ENCODE measurements at places on chromosomes 5 and 9.

GRCh38 chr5:125612181-125612721 is 811.0 kb upstream of the GRAMD2B start:
- DNase-seq, result no peak

- DNase-seq, result no peak
Observed at GRCh38 chr9:77975806-77976205, 55.8 kb downstream of the GNAQ start.

GRCh38 chr5:115313632-115314031 is 17.2 kb upstream of the CCDC112 start:
- no peak for DNase-seq

- no peak for DNase-seq
Observed at GRCh38 chr5:74519161-74519571, 121.4 kb downstream of the ENC1 start.

DNA sequence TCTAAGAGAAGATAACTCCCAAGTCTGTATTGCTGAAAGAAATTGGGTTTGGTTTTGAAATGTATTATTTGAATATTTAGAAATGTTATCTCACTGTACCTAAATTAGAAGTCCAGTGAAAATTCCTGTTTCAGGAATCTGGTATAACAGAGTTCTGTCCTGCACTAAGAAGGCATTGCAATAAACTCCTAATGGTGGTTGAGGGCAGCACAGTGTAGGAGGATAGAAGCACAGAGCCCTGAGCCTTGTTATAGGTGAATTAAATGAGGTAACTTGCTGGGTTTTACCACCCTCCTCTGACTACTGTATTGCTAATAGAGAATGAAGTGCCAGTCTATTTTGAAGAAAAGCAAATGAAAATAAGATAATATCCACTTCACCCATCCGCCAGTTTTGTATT is 143.4 kb downstream of the CD180 start:
- DNase-seq, result no peak

GRCh38 chr9:135334953-135335460 is 144.6 kb upstream of the PPP1R26 start:
- no peak for DNase-seq

GRCh38 chr5:57986761-57987341 is 473.0 kb downstream of the PLK2 start:
- DNase-seq, result no peak

DNA sequence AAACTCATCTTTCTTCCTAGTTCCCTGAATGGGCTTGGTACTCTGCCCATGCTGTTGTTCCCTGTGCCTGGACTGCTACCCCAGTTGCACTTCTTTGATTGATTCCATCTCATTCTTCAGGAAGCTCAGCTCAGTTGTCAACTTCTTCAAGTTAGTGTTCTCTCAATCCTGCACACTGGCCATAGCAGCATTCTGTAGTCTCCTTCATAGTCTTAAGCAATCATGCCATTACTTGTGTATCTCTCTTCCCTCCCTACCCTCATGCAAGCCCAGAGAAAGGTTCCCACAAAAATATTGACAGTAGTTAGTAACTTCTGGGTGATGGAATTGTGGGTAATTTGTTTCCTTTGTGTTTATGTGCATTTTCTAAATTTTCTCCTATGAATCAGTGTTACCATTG is 5.5 kb downstream of the KDM4C start:
- DNase-seq, result no peak

- DNase-seq, result no peak
Observed at GRCh38 chr5:11407556-11408145, 496.6 kb downstream of the CTNND2 start.

DNA sequence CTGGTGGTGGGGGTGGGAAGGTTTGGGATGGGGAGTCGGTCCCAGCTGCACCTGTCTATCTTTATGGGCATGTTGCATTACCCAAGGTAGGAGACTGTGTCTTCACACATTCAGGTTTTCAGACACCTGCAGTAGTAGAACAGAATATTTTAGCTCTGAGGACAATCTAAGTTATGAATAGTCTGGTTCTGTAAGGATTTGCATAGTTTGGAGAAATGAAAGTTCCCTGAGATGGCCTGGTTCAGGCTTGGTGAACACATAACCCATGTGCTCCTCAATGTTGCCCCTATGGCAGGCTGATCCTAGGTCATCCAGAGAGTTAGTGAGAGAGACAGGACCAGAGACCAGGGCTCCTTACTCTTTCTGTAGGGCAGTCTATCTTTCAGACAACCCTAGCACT is 20.7 kb downstream of the TNFSF8 start:
- DNase-seq, result no peak

- no peak for DNase-seq
Observed at GRCh38 chr5:6540111-6540827, 91.6 kb downstream of the UBE2QL1 start.

GRCh38 chr5:100904259-100904861 is 1.3 kb upstream of the ST8SIA4 start:
- DNase-seq, result peak; percentile 43

DNA sequence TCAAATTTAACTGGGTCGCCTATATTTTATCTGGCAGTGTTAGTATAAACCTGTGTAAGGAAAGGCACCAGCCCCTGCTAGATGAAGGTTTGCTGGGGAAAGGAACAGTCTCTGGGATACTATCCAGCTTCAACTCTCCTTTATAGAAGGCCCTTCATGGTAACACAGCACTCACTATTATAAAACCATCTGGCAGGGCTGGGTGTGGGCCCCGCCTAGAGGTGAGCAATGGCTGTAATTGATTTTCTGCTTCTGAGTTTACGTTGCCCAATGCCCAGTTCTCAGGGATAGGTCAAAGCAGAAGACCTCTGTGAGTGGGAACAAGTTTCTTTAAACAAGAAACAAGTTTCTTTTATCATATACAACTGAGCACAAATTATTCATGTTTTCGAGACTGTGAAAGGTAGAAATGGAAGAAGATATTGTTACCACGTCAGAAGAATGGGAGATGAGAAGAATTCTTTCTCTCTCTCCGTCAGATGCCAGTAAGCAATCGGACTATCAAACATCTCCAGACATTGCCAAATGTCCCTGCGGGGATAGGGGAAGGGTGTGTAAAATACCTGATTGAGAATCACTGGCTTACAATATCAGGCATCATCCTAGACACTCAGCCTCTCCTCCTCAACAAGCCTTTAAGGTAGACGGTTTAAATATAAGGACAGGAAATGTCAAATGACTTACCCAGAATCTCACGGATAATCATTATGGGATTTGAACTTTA is 205.9 kb downstream of the PDZD2 start:
- no peak for DNase-seq

DNA sequence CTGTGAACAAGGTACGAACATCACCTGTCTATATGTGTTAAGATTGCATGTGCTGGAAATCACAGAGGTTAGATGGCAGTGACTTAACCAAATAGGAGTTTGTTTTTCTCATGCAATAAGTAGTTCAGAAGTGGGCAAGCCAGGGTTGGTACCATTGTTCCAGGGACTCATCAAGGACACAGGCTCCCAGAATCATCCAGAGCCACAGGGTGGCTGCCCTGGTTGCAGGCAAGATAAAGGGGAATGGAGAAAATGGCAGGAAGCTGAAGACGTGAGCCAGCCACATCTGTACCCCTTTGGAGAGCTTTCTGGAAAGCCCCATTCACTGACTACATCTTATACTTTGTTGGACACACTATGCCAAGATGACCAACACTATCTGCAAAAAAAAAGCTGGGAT is 126.0 kb upstream of the IL12B start:
- no peak for DNase-seq

DNA sequence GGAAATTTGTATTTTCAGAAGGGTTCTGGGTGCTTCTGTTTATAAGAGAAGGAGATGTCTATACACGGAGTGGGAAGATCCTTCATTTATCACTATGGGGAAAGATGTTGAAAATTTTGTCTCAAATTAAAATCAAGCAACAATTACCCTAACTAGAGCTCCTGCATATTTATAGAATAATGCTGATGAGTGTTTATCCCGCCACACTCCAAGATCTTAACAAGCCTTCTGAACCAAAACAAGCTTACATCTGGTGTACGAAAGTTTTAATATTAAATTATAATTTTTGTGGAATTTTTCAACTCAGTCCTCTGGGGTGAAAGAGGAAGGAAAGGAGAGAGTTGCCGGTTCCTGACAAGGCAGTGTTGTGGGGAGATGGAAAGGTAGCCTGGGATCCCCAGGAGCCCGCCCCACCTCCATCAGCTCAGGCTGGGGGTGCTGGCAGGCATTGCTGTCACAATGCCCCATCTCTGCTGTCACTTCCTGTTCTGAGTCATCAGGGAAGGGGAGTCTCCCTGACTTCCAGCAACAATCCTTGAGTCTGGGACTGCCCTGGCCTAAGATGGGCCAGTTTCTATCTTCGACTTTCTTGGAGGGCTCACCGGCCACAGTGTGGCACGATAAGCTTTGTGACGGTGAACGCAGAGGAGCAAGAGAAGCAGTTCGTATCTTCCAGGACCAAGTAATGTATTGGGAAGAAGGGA is 64.5 kb downstream of the ERAP1 start:
- DNase-seq, result no peak

DNA sequence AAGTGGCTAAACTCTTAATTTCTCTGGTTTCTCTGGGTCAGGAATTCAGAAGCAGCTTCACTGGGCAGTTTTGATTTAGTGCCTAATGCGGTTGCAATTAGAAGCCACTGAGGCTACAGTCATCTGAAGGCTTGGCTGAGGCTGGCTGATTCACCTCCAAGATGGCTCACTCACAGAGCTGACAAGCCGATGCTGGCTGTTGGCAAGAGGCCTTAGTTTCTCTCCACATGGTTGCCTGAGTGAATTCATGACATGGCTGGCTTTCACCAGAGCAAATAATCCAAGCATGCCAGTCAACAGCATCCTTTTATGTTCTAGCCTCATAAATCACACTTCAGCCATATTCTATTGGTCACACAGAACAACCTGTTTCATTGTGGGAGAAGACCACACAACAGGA is 2.8 kb upstream of the CDK7 start:
- no peak for DNase-seq

DNA sequence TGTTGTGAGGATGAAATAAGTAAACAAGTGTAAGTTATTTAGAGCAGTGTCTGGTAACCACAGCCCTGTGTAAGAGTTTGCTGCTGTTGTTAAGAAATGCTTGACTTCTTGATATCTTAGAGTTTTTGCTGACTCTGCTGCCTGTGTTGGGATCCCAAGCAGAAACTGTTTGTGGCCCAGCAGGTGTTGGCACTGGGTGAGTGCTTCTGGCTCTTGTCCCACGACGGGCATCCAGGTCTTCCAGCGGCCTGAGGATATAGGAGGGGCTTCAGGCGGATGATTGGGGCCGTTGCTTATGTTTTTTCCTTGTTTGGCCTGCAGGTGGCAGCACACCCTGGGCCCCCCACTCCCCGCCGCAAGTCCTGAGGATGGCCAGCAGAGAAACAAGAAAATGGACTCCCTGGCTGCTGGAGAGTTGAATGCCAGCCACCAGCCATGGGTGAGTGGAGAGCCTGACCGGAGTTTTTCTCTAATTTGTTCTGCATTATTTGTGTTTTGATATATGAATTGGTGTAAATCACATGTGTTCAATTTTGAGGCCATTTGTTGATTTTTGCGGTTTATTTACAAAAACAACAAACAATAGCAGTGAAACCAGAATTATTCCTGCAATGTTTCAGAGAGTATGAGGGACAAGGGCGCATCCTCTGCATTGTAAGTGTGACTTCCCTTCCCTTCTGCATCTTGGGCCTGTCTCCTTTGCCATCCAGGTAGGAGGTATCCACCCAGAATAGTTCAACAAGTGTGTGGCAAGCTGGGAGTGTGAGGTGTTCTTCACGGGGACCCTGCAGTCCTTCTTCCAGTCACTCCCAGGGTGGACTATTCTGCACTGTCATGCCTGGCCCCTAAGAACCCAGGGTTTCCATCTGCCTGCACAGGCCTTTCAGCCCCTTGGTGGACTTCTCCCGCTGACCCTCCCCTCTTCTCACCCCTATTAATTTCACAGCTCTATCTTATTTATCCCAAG is 50.3 kb downstream of the SLC22A5 start:
- peak; percentile 53 for DNase-seq

- DNase-seq, result no peak
Observed at GRCh38 chr5:421287-421880, 21.6 kb upstream of the EXOC3 start.

DNA sequence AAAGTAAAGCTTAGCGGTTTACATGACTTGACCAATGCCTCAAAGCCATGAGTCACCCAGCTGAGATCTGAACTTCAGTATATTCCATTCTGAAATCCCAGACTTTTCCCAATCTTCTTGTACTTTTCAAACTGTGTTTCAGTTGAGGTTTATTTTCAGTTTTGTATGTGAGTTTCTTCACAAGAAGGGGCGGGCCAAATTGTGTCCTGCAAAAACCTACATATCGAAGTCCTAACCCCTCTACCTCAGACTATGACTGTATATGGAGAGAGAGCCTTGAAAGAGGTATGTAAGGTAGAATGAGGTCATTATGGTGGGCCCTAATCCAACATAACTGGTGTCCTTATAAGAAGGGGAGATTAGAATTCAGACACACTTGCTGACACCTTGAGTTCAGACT is 666 bp upstream of the TLR4 start:
- no peak for DNase-seq

- no peak for DNase-seq
Observed at GRCh38 chr5:39197556-39197955, 21.8 kb downstream of the FYB1 start.

DNA sequence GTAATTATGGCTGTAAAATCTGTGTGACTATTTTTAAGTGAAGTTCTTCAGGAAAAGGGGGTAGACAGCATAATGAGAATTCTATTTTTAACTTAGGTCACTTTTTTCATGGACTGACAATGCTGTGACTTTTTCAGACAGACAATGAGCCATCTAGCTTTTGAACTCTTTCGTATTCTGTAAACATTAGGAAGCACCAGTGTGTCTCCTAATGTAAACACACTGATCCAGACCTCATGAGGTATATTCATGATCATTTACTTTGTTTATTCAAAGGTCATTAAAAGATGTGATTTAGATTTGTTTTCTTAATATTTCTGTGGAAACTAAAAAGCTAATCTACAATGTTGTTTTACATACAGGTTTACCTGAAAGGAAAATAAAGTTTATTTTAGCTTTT is 352.6 kb downstream of the ADGRV1 start:
- DNase-seq, result no peak

DNA sequence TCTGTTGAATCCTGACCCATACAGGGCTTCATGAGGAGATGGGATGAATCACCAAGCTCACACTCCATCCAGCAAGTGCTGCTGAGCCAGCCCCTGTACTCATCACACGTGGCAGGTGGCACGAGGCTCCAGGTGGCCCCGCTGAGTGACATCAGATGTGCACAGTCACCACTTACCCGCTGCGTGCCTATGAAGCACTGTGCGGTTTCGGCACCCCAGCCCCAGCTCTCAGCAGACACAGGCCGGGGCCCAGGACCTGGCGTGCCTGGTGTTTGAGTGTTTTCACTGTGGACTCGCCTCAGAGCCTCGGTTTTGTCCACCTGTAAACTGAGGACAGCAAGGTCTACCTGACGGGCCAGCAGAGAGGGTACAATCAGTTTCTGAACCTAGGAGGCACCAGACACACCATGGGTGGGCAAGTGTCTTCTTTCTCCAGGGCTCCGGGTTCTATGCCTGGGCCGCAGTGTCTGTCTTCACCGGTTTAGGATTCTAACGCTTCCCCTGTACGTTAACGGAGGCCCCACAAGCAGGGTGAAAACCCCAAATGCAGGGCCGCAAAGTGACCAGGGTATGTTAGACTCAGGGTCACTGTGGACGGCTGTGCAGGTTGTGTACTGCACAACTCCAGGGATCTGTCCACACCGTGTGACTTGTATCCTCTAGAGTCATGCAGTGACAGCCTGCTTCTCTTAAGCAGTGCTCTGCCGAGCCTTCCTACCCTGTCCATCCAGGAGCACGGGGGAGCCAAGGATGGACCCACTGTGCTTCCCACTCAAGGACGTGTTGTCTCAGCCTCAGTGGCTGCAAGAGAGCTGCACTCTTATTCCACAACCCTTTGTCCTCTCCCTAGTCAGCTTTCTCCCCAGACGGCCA is 44.3 kb upstream of the COL5A1 start:
- DNase-seq, result no peak

GRCh38 chr5:172943906-172944305 is 15.3 kb upstream of the RPL26L1 start:
- DNase-seq, result no peak

Data from activated T-cell treated with anti-CD3 and anti-CD28 coated beads for 24 hours (primary cell).